ENCODE measurements at places on chromosomes 2 and 18.

DNA sequence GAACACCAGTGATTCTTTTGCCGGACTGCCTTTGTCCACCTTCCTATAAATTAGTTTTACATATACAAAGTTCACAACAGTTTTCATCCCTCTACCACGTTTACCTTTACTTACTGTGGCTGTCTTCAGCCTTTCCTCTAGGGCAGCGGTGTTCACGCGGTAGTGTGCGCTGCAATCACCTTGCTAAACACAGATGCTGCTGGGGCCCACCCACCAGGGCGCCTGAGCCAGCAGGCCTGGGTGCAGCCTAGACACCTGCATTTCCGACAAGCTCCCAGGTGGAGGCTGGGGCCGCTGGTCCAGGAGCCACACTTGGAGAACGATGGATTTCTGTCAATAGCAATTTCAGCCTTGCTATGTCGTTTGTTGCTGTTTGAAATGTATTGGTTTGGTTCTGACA is 83.1 kb downstream of the NDUFA10 start:
- DNase-seq: no peak

DNA sequence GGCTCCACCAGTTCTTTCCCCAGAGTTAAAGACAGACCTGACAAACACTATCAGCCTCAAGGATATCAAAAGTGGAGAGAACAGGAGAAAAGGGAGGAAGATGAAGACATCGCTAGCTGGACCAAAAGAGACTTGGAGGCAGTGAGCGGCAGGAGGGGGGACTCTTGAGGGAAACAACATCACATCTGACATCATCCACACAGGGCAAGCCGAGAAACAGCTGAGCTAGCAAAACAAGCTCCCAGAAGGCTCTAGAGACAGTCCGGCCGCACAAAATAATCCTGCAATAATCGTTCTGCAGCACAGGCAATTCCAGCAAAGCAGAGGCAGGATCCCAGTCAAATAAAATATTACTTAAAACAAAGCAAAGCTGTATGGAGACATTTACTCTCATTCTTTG is 239.8 kb downstream of the EN1 start:
- no peak for DNase-seq

DNA sequence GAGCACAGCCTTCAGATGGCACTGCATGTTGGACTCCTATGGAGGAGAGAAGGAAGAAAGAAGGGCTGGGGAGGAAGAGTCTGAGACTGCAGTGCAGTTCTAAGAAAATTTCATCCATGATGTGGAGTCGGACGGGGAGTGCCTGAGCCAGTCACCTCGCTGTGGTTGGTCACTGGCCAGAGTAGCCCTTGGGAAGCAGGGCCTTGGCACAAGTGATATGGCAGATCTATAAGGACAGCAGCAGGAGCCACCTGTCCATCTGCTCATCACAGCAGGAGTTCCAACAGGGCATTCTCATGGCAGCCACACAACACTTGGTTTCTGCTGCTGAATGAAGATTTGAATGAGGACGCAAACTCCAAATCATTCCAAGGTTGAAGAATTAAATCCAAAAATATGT is 314.8 kb downstream of the CYP26B1 start:
- no peak for DNase-seq

- no peak for DNase-seq
Measured at GRCh38 chr2:157625296-157625695, 3.4 kb downstream of the ACVR1C start.

- no peak for DNase-seq
Measured at GRCh38 chr2:8627692-8628085, 54.2 kb upstream of the ID2 start.

DNA sequence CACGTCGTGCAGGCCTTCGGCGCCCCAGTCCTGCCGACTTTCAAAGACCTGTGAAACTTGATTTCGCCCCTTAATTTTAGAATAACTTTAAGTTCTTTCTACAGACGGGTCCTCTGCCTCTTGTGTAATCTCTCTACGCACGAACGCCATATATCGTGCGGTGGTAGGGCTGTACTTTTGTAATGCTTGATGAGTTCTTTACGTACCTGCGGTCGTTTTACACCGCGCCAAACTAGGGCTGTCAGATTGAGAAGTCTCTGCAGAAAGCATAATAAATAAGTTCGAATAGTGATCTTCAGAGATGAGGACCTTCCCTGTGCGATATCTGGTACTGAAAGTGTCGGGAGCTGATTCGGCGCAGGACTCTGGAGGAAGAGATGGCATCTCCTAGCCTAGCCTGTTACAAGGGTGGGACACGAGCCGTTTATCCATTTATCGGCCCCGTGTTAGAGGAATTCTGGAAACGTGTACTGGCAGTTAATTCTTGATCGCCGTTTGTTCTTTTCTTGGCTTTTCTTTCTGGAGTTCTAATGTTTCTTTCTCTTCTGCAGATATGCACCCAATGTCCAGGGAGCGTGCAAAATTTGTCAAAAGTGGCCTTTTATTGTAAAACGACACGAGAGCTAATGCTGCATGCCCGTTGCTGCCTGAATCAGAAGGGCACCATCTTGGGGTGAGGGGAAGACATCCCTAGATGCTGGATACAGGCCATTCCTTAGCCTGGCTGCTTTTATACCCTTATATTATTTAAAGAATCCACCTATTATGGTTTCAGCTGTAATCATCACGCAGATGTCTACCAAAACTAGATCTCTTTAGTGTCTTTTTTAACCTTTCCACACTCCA is 781 bp upstream of the SLC5A6 start:
- DNase-seq: no peak

DNA sequence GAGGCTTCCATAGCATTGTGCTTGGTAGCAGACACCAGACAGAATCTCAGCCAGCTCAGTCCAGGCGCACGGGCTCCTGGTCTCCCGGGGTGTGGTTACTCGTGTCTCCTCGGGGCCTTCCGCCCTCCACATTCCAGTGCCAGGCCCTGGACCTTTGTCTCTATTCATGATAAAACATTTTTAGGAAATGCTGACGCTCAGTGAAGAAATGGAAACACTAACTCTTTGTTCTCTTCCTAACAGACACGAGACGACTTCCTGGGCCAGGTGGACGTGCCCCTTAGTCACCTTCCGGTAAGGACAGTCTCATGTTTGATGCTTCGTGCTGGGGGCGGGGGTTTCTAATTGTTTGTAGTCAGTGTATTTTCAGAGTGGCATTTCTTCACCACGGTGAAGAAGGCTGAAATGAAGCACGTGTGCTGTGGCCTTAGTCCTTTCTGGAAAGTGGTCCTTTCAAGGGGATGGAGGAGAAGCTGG is 271.8 kb downstream of the NEDD4L start:
- no peak for DNase-seq

- DNase-seq: no peak
Measured at GRCh38 chr2:202030691-202031090, 3.0 kb upstream of the FZD7 start.

- DNase-seq: no peak
Measured at GRCh38 chr2:219634171-219634940, 6.9 kb downstream of the SLC4A3 start.

DNA sequence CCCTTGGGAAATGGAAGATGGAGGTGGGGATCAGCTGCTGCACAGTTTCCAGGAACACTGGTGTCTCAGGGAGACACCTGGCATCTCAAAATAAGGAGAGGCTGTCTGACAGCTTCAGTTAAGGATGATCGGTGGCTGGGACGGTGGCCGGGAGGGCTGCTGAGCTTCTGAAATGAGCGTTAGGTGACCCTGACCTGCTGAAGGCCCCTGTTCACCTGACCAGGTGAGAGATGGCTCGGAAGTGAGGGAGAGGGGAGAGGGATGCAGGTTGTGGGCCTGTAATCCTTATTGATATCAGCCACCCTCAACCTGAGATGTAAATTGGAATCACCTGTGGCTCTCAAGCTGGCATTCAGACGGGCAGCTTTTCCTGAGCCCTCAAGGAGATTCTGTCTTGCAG is 99.0 kb downstream of the AGAP1 start:
- no peak for DNase-seq

- DNase-seq: no peak
Measured at GRCh38 chr2:40129725-40130124, 322.2 kb downstream of the SLC8A1 start.

DNA sequence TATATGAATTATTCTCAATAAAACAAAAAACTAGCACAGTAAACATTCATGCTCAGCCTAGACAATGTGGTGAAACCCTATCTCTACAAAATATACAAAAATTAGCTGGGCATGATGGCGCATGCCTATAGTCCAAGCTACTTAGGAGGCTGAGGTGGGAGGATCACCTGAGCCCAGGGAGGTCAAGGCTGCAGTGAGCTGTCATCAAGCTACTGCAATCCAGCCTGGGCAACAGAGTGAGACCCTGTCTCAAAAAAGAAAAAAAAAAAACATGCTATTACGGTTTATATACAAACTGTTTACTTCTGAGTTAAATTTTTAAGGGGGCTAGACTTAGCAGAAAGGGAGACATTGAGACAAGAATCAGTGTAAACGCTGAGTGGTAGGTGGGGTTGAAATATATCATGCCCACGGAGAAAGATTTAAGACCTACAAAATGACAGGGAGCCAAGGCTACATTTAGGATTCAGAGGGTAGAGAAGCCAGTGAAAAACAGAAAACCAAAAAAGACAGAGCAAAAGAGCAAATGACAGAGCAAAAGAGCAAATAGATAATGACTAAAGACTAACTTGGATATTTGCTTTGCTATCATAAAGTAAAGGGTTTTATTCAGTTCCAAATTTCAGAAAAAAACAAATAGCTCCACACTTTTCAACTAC is 7.5 kb downstream of the TTC32 start:
- no peak for DNase-seq

DNA sequence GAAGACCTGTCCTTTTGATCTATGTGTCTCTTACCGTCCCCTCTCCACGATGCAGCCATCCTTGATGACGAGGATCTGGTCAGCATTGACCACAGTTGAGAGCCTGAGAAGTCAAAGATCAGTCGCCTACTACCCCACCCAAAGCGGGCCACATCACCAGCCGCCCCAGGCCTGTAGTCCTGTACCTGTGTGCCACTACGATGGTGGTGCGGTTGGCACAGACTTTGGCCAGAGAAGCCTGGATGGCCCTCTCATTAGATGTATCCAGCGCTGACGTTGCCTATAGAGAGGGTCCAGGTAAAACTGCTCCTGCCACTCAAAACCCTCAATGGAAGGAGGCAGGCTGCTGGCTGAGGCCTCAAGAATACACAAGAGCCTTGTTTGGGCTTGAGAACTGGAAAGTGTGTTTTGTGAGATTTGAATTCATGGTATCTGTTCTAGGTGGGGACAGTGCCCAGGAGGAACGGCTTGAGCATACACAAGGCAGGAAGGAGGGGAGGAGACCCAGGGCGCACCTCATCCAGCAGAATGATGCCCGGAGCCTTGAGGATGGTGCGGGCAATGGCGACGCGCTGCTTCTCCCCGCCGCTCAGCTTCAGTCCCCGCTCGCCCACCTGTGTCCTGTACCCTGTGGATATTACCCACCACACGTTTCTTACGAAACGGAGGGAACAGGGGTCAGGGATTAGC is 3.8 kb downstream of the ZFAND2B start:
- DNase-seq: no peak

- no peak for DNase-seq
Measured at GRCh38 chr2:190835303-190835930, 45.2 kb upstream of the GLS start.

DNA sequence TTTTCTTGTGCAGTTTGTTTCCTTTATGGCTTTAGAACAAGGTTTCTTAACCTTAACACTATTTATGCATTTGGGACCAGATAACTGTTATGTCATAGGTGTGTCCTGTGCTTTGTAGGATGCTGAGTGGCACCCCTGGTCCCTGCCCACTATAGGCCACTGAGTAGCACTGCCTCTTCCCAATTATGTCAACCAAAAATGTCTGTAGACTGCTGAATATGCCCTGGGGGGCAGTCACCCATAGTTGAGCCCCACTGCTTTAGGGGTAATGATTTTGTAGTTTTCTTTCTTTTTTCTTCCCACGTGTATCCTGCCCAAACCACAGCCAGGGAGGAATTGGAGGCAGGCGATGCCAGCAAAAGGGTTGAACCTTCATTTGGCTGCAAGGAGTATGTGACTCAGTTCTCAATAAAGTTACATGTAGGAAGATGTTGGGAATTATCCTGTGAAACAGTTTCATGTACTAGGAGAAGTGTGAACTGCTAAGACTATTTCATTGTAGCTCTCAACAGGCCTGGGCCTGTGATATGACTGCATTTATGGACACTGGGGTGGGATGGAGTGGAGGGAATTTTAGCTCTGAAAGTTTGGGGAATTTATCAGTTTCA is 65.7 kb downstream of the FMNL2 start:
- no peak for DNase-seq

DNA sequence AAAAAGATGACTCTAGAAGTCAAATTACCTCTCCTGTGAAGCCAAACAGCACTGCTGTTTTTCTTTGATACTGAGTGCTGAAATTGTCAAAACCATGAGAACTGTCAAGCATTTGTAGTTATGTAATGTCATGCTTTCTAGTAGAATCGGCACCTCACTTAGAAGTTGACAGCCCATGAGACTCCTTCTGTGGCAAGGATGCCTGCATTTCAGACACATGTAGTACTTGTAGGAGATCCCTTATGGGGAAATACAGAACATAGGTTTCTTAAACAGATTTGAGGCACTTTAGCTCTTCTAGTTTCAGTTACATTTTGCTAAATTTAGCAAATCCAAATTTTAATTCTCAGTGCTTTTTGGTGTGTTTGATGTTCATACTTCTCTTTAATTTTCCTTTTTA is 15.7 kb downstream of the ZNF407 start:
- no peak for DNase-seq

- DNase-seq: no peak
Measured at GRCh38 chr2:23351388-23352141, 33.4 kb upstream of the KLHL29 start.

- DNase-seq: no peak
Measured at GRCh38 chr2:161972866-161973265, 101.1 kb downstream of the DPP4 start.

DNA sequence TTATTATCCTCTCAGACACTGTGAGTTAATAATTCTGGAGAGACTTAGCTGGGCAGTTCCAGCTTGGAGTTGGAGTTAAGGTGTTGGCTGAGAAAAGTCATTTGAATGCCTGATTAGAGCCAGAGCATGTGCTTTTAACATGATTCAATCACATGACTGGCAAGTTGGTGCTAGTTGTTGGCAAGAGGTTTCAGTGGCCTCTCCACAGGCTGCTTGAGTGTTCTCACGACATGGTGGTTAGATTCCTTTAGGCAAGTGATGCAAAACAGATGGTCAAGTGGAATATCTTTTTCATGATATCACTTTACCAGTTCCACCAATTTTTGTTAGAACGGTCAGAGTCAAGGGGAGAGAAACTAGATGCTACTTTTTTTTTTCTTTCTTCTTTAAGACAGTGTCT is 262.7 kb upstream of the FN1 start:
- no peak for DNase-seq
